Mesenteric fat pad (tissue), 1 donor: ENCODE measurements at places on chromosomes 3 and 15.

GRCh38 chr3:124234852-124235252 lies 242.9 kb upstream of the ROPN1 start:
- DNase-seq: no peak

GRCh38 chr3:136792556-136793330 lies 26.2 kb upstream of the SLC35G2 start:
- no peak for DNase-seq

DNA sequence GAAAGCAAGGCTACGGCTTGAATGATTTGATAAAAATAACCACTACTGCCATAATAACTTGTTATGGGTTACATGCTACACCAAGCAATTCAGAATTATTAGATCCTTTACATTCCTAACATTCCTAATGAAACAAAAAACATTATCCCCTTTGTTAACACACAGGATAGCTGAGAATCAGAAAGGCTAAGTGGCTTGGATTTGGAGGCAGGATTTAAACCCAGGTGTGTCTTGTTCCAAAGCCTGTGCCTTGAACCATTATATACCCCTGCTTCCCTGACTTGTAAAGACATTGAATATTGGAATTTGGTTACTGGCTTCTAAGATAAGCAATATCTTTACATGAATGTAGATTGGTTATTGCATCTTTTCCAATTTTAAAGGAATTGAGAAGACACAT lies 417.1 kb upstream of the GOLIM4 start:
- DNase-seq: no peak

DNA sequence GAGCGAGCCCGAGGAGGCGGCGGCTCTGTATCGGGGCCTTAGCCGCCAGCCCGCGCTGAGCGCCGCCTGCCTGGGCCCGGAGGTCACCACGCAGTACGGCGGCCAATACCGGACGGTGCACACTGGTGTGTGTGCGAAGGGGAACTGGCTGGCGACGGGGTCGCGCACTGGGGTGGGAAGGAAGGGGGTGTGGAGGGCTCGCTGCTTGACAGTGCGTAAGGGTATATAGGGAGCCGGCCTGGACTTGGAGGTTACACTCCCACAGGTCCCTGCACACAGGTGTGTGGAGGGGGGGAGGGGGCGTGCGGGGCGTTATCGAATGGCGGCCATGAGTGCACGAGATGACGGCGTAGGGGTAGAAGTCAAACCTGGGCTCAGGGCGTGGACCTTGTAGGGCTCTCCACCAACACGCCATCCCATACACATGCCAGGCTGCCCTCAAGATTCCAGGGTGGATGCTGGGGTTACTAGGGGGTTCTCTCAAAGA lies 389 bp downstream of the APEH start:
- DNase-seq: no peak

DNA sequence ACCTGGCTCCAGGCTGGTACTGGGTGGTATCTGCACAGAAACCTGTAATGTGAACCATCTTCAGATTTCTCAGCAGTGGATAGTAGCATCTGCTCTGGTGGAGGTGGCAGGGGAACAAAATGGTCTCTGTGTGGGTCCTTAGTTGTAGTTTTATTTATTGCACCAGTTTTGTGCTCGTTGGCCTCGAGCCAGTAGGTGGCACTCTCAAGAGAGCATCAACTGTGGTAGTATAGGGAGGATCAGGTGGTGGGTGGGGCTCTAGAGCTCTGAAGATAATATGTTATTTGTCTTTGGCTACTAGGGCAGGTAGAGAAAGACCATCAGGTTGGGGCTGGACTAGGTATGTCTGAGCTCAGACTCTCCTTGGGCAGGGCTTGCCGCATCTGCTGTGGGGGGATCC lies 254.0 kb upstream of the GPR149 start:
- DNase-seq: no peak
